ENCODE measurements at places on chromosomes 1 and 21.

DNA sequence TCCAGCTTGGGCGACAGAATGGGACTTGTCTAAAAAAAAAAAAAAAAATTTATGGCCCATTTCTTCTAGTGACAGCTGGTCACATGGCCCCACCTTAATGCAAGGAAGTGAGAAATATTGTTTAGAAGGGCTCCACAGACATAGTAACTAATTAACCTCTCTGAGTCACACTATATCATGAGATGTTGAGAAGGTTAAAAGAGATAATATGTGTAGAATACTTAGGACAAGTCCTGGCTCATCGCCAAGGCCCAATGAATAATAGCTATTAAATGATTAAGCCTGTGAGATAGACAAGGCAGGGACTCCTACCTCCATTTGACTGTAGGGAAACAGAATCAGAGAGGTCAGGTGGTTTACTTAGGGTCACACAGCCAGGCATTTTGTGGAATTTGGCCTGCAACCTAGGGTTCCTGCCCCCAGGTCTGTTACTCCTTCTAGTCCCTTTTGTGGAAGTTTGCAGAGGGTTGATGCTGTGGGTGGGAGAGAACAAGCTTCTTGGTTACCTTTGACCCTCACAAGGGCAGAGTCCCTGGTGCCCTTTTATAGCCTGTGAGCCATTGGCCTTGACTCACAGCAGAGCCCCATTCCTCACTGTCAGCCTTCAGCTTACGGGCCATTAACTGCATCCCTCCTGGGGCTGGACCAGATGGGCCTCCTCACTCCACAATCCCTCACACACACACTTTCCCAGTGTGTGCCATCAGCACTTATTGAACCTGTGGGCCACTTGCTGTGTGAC, 48.5 kb downstream of the OPRD1 start:
- DNase-seq, result peak; percentile 100

GRCh38 chr1:163535807-163536206, 214.1 kb downstream of the NUF2 start:
- no peak for DNase-seq

GRCh38 chr1:220368352-220369265, 96.4 kb upstream of the RAB3GAP2 start:
- no peak for DNase-seq

GRCh38 chr1:153534226-153534924, 1.4 kb downstream of the S100A6 start:
- peak; percentile 55 for DNase-seq

DNA sequence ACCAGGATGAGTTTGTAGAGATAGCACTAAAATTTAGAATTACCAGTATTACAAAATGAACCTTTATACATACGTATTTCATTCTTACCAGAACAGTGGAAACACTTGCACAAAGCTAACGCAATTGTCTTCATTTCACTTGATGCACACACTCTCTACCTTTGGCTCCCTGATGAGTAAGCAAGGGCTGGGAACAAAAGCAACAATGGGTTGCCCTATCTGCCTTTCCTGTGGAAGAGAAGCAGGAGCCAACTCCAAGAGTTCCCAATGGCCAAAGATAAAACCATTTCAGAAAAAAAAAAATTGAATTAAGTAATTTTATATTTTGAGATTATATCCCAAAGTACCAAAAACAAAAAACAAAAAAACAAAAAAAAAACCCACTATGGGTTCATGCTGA, 344.1 kb upstream of the GREM2 start:
- DNase-seq, result no peak

GRCh38 chr1:163412221-163412620, 90.5 kb downstream of the NUF2 start:
- no peak for DNase-seq

- DNase-seq, result no peak
Observed at GRCh38 chr1:92486251-92487077, at the start of gene GFI1. GFI1 (minus strand) TSS chr1:92486925; CDS start chr1:92483487, 3,438 bp downstream.

DNA sequence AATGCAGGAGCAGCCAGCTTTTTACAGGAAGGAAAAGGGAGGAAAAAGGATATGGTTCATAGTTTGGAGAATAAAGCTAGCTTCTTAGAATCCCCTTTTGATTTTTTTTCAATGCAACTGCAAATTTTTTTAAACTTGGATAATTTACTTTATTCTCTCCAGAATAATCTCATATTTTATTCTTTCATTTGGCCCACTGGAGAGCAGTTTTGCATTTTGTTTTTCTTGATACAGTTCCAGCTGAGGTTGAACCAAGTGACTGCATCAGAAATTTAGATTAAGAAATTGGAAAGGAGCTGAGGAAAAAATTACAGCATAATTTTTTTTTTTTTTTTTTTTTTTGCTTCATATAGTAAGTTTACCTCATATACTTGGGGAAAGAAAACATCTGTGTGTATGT, 22.8 kb downstream of the GABPA start:
- DNase-seq, result no peak

DNA sequence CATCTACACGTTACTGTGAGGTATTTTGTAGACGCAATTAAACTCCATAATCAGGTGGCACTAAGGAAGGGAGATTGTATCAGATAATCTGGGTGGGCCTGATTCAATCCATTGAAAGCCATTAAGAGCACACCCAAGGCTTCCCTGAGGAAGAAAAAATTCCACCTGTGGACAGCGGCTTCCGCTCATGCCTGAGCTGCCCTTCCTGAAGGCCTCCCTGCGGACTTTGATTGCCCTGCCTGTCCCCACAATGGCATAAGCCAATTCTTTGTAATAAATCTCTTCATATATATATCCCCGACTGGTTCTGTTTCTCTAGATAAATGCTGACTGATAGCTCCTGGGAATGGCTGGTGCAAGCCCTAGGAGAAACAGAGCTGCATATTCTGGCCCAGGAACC, 138.3 kb downstream of the TGFBR3 start:
- no peak for DNase-seq

DNA sequence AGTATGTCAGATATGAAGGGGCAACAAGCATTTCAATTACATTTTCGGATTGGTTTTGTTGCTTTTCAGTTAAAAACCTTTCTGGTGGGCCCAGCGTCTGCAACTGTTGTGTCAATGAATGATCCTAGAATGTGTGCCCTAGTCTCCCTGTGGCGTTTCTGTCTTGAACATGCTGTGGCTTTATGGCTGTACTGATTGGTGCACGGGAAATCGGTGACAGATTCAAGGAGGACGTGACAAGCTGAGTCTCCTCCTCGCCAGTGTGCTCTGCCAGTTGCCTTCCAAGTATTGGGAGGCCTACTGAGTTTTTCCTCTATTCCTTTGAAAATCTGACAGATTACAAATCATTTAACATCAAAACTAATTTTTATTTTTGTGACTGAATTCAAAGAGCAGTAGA, 127.6 kb downstream of the ZP4 start:
- DNase-seq, result no peak
